ENCODE measurements at places on chromosomes 16 and 17.

DNA sequence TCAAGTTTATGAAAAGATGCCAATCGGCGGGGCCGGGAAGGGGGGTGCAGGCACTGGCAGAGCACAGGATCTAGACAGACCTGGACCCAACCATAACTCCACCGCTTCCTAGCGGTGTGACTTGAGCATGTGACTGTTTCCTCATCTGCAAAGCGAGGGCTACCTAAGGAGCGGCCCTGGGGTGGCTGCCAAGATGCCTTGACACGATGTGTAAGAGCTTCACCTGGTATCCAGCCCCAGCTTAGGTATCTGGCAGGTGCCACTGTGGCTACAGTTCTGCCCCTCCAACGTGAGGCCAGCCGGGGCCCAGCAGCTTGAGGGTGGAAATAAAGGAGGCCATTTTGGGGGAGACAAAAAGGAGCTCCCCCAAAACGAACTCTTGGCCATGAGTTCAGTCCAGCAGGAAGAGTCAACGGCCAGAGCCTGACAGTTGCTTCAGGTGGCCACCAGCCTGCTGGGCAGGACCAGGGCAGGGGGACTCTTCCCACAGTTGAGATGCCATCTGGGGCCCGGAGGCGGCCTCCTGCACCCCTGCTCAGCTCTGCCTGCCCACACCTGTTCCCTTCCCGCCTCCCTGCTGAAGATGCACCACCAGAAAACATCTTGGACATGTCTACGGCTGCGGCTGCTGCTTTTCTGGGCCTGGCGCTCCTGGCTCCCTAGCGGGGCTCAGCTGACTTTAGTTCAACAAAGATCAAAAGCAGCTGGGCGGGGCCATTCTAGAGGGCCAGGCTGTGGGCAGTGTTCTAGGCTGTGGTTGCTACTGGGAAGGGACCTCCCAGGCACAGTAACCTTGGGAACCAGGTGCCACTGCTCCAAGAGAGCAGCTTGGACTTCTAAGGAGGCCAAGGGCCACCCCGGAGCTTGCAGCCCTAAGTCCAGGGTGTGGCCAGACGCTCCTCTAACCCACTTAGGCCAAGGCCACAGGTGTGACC, 3.4 kb upstream of the MTSS2 start:
- DNase-seq = no peak

DNA sequence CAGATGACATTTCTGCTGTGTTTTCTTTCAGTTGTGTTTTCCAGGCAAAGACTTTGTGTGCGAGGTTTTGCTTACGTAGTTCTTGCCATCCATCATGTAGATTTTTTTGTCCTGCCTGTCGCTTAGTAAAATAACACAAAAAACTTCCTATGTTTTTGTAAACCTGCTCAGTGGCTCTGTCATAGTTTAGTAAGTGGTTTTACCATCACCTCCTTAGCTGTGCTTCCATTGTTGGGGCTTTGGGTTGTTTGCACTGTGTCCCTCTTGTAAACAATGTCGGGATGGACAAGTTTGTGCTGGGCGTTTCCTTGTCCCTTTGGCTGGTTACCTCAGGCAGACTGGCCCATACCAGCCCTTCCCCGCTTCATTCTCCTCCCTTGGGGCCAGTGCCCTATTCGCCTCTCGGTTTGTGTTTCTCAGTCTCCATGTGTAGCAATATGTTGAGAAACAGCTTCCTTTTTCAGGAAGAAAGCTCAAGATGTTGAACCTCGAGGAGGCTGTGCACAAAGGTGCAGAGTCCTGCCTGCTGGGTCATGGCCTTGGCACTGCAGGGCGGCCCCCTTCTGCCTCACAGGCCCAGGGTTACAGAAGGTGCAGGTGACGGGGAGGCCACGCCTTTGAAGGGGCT, 74.6 kb downstream of the KSR1 start:
- DNase-seq = no peak

DNA sequence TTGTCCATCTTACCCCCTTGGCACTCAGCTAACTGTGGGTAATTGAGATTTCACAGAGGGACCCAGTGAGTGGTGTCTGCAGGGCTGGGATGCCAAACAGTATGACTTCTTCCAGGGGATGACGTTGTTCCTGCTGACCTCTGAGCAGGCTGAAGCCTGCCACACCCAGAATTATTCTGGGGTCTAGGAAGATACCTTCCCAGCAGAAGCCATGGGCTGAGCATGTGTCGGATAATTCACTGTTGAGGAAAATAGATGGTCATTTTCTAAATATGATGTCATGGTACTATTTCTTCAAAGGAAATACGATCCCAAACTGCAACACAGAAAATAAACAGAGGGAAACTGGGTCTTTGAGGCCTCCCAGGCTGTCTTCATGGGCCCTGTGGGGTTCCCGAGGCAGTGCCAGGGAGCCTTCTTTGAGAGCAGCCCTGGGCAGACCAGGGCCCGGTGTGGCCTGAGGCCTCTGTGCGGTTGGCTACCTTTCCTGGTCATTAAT, 17.4 kb downstream of the WNT9B start:
- no peak for DNase-seq

DNA sequence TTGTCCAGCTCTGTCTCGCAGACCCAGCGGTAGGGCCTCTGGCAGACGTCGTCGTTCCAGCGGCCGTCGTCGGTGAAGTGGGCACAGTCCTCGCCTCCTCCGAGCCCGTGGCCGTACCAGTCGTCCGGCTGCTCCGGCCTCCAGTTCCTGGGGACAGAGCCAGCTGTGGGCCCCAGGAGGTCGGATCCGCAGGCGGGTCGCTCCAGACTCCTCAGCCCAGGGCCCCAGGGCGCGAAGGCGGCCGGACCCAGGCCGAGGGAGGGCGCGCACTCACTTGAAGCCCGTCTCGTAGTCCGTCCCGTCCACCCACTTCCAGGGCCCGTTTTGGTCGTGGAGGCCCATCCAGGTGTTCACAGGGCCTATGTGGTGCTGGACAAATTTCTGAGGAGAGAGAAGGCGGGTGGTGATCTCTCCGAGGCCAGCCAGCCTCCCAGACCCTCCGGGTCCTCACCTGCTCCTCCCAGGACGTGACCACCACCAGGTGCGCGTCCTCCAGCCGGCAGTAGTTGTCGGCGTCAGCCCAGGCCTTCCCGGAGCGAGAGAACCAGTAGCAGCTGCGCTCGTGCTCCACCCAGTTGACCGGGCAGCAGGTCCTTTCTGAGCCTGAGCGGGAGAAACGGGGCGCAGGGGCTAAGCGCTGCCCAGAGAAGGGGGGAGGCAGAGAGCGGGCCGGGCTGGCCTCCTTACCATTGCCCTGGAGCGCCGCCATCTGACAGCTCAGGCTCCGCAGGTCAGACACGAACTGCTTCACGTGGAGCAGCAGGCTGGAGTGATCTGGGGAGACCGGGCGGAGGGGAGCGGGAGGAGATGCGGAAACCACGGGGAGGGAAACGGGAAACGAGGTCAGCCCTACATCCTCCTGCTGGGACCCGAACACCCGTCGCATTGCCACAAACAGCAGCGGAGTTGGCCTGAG, 5.2 kb downstream of the ASGR1 start:
- no peak for DNase-seq

DNA sequence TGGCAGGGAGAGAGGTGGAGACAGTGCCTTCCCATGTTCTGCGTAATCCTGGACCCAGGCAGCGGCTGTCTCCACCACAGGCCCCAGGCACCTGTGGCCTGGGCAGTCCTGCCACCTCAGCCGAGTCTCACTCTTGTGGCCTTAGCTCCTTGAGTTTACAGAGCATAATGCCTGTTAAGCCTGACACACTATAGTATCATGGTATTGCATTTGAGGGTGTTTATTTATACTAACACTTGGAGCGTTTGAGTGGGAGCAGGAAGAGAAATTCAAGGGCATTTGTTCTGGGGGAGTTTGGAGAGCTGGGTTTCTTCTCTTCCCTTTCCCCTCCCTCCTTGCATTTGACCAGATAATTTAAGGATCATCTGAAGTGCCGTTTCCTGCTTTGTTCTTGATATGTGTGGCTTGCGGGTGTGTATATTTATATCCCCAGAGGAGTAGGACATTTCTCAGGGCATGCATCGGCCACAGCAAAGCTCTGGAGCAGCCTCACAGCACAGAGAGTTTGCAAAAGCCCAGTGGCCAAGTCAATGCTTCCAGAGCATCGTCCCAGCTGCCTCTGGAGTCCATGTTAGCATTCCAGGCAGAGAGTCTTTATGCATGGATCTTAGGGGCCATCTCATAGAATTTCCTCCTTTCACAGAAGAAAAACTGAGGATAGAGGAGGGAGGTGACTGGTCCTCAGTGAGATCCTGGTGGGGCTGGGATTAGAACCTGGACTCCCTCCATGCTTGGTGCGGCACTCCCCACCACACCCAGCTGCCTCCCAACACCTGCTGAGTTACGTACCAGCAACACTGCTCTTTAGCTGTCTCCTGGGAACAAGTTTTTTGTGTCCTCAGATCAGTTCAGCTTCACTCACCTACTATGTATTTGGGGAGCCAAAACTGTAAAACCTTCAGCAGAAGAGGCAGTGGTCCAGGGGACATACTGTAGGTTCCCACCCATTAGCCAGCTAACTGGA, 222.8 kb downstream of the CCDC182 start:
- DNase-seq = no peak
